ENCODE measurements at places on chromosomes 16 and 17.

- DNase-seq = no peak
Measured at GRCh38 chr17:78607038-78607437, 29.8 kb upstream of the DNAH17 start.

DNA sequence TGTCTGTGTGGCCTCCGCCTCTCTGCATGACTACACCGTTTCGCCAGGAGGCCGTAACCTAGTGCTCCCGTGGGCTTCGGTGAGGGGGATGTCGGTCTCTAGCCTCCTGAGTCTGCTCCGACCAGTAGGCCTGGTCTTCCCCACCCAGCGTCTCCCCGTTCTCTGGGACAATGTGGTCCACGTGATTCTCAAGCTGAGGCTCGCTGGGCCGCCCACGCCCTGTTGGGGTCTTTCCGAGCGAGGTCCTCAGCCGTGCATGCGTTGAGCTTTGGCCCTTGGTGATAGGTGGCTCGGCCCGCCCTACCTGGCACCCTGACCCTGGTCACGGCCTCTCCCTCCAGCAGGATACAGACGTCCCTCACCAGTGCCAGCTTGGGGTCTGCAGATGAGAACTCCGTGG is 30.9 kb downstream of the TSC2 start:
- no peak for DNase-seq

DNA sequence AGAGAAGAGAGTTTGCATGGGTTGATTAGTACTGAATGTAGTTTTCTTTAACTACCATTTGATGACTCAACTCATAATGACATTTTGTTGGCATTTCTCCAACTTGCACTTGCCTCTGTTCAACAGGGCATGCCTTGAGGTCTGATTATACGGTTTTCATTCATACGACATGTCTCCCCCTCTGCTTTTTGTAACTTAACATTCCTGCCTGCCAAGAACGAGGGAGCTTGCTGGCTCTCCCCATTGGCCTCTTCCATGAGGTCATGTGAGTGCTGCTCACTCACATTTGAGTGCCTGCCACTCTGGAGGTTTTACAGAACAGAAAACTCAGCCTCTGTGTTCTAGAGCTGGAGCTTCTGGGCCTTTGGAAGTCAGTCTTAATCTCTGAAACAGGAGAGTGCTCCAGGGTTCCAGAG is 19.7 kb downstream of the MAP2K6 start:
- no peak for DNase-seq

DNA sequence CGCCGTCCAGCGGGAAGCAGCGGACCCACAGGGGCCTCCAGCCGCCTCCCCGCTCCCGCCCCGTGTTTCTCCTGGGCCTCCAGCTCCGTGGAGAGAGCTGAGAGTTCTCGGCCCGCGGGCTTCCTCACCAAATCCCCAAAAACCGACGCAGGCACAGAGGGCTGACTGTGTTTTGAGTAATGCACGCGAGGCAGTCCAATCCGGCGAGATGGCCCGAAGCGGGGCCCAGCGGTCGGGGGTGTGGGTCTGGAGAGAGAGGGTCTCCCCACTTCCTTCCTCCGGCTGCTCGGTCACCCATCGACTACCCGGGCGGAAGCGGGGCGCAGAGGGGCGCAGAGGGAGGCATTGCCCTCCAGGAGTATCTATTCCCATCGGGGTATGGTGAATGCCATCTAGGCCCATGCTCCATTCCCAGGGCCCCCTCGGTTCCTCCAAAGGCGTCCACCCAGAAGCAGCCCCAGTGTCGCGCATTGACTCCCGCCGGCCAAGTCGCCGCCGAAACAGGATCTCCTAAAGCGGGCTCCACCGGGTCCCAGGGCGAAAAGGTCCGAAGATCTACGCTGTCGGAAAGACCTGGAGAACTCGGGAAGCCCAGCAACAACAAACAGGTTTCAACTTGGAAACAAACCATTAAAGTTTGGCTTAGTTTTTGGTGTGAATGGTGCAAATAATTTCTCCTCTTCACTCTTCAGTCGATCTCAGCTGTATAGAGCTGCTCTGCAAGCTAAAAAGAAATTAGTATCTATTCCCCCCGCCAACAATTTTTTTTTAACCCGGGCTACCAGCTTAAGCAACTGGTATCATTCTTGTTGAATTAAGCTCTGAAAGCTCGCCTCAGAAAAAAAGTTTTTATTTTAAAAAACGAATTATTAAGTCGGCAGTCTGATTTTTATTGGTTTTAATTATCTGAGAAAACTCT is 19.2 kb upstream of the HOXB13 start:
- no peak for DNase-seq

DNA sequence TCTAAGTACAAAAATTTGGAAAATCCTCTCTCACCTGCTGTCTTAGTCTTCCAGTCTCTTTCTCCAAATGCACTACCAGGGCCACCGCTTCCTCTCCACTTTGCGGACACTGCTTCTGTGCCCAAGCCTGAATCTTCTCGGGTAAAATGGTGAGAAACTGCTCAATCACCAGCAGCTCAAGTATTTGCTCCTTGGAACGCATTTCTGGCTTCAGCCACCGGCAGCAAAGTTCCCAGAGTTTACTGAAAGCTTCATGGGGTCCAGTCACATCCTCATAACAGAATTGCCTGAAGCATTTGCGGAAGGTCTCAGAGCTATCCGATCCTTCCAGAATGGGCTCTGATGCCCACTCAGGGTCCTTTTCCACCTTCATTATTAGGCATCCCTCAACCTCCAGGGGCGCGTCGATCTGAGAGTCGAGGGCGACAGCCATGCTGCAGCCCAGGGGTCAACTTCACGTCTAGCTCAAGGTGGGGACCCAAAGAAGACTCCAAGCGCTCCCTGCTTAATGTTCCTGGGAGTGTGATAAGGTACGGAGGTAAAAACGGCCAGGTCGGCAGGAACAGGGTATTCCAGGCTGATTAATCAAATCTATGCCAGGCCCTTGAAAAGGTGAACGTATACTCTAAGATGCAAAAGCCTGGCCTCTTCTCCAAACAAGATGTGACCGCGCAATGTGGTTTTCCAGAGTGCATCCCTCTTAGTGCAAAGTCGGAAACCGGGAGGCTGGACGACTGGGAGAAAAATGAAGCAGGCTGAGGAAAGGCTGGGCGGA is 763 bp downstream of the ZKSCAN2 start:
- DNase-seq = no peak

GRCh38 chr17:48021934-48022333 is 15.7 kb downstream of the COPZ2 start:
- DNase-seq = no peak

DNA sequence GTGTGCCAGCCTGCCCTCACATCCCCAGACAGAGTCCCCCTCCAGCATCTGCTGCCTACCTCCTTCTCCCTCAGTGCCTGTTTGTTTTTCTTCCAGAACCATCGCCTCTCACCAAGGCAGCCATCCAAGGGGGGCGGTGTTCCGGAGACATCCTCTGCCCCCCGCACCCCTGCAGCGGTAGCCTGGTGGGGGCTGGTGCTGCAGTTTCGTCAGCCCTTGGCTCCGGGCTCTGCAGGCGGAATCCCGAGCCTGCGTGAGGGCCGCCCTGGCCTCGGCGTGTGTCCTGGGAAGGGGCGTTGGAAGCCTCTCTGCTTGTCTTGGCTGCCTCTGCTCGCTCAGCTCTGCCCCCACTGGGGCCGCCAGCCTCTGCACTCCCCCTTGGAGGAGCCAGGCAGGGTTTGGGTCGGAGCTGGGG is 126.0 kb upstream of the CIBAR2 start:
- no peak for DNase-seq

GRCh38 chr16:66293207-66293735 is 73.2 kb upstream of the CDH5 start:
- no peak for DNase-seq

- DNase-seq = no peak
Measured at GRCh38 chr17:17384961-17385360, 81.8 kb downstream of the NT5M start.

GRCh38 chr16:51048544-51048943 is 102.5 kb downstream of the SALL1 start:
- no peak for DNase-seq

- no peak for DNase-seq
Measured at GRCh38 chr17:693791-694638, 20.6 kb downstream of the VPS53 start.

DNA sequence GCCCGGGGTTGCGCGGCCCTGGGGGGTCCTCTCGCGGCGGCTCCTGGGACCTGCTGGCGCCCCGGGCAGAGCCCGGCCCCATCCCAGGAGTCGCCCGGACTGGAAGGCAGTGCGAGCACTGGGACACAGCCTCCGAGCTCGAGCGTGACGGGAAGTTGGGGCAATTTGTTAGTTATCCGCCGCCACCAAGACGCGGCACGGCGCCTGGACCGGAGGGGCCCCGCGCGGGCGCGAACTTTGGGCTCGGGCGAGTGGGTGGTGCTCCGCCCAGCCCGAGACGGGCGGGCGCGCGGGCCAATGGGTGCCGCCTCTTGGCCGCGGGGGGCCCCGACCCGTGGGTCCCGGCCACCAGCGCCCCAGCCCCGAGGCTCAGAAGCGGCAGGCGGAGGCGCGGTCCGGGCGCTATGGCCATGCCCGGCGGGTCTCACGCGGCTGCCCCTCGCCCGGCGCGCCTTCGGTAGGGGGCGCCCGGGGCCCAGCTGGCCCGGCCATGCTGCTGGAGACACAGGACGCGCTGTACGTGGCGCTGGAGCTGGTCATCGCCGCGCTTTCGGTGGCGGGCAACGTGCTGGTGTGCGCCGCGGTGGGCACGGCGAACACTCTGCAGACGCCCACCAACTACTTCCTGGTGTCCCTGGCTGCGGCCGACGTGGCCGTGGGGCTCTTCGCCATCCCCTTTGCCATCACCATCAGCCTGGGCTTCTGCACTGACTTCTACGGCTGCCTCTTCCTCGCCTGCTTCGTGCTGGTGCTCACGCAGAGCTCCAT is at the start of gene ADORA2B:
TSS of gene ADORA2B (plus strand) at position 372 of the 768 bp plus-strand sequence. CDS start at position 491, 119 bp downstream.
- no peak for DNase-seq

All from SIG-M5 (cell line).